ENCODE measurements at places on chromosomes 6 and 20.

- no peaks in the 10 kb centered on the region for H3K27me3 ChIP-seq
- H3K4me1 ChIP-seq, result no peaks in the 10 kb centered on the region
Observed at GRCh38 chr20:24833592-24833991, 115.5 kb upstream of the CST7 start.

DNA sequence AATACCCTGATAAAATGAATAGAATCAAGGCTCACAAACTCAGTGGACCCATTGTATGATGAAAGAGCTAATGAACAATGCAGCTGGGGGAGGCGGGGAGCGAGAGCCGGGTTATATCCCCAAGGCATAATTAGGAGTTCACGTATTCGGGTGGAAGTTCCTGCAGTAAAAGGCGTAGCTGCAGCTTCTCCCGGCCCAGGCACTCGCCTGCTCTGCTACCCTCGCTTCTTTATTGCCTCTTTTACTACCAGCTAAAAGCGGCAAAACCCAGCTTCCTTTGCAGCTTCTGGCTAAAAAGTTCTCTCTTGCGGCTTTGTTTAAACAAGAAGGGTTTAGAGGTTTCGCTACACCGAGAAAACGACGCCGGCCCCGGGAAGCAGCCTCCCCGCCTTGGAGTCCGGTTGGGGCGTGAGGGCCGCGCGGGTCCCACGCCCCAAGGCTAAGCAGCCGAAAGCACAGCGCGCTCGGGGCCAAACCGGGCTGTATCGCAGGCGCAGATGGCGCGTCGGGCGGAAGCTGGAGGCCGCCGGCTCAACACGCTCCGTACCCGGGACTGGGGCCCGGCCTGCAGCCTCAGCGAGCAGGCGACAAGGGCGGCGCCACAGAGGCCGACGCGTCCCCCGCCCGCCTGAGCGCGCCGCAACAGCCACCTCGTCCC lies 1.6 kb downstream of the ZBTB2 start:
- H3K36me3 ChIP-seq, result peaks cover 57% of the 10 kb centered on the region
- H3K27ac ChIP-seq, result peak overlapping the region; percentile 96
- peak overlapping the region; percentile 87 for H3K4me3 ChIP-seq
- no peaks in the 10 kb centered on the region for H3K27me3 ChIP-seq
- peaks cover 62% of the 10 kb centered on the region for H3K4me1 ChIP-seq
- no peak for DNase-seq

GRCh38 chr6:166450167-166450873 lies 67.6 kb upstream of the MPC1 start:
- DNase-seq, result no peak
- H3K4me1 ChIP-seq, result no peaks in the 10 kb centered on the region
- no peak overlapping the region for H3K4me3 ChIP-seq
- H3K27ac ChIP-seq, result no peak overlapping the region
- H3K27me3 ChIP-seq, result no peaks in the 10 kb centered on the region

GRCh38 chr20:366041-366718 lies 14.4 kb upstream of the TRIB3 start:
- H3K27me3 ChIP-seq, result no peaks in the 10 kb centered on the region
- H3K27ac ChIP-seq, result no peak overlapping the region
- H3K36me3 ChIP-seq, result no peaks in the 10 kb centered on the region
- peaks cover 34% of the 10 kb centered on the region for H3K4me1 ChIP-seq
- no peak overlapping the region for H3K4me3 ChIP-seq
- no peak for DNase-seq

DNA sequence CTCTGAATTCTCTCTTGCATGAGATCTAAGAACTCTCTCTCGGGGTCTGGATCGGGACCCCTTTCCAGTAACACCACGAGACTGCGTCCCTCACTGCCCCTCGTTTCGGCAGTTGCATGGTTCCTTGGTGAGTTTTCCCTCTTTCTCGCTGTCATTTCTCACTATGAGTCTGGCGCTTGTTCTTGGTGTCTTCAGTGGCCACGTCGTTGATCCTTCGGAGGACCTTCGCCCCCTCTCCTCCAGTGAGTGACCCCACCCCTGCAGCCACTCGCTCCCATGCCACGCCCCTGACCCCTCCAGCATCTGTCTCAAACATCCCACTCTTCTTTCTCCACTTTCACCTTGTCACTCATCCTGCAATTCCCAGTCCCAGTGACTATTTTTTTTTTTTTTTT lies 23.0 kb downstream of the SYNJ2 start:
- no peak overlapping the region for H3K27ac ChIP-seq
- H3K36me3 ChIP-seq, result peaks cover 36% of the 10 kb centered on the region
- no peak overlapping the region for H3K4me3 ChIP-seq
- H3K27me3 ChIP-seq, result no peaks in the 10 kb centered on the region

DNA sequence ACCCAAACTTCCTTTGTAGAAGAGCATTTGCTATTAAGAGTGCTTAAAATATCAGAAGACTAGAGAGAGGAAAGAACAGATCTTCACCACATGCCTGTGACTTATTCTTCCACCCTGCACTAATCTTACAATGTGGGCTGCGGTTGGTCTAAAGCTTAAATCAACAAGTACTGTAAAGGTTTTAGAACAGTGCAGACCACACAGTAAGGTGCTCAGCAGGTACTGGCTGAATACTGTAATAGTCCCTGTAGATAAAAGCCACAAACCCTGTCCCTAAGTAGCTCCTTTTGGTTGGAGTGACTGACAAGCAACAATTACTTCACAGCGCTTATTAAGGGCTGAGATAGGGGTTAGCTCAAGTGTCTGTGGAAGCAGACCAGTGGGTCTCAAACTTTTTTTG lies 972 bp upstream of the PHF3 start:
- DNase-seq, result no peak
- peaks cover 35% of the 10 kb centered on the region for H3K4me1 ChIP-seq
- peaks cover 8% of the 10 kb centered on the region for H3K36me3 ChIP-seq
- peaks cover 3% of the 10 kb centered on the region for H3K27me3 ChIP-seq
- peak overlapping the region; percentile 94 for H3K4me3 ChIP-seq

- no peak for DNase-seq
- H3K27ac ChIP-seq, result no peak overlapping the region
- H3K4me1 ChIP-seq, result no peaks in the 10 kb centered on the region
Observed at GRCh38 chr20:61739086-61739831, 326.4 kb downstream of the TAF4 start.

DNA sequence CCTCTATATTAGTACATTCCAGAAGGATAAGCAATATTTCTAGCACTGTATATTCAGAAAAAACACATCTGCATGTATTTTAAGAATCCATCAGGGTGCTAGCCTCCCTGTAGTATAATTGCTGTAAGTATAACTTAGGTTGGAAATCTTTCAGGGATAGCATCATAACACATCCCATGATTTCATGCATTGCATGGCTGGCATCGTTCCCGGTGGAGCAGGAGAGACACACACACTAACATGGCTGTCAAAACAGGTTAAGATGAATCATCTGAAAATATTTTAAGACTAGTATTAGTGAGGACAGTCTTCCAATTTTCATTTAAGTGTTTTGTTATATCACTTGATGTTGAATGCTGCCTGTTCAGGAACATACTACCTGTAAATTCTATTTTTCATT lies 32.1 kb upstream of the CENPW start:
- no peaks in the 10 kb centered on the region for H3K36me3 ChIP-seq
- H3K27ac ChIP-seq, result no peak overlapping the region
- H3K4me1 ChIP-seq, result no peaks in the 10 kb centered on the region
- no peak overlapping the region for H3K4me3 ChIP-seq
- H3K27me3 ChIP-seq, result no peaks in the 10 kb centered on the region

GRCh38 chr20:11426948-11427347 lies 490.7 kb upstream of the BTBD3 start:
- H3K27me3 ChIP-seq, result no peaks in the 10 kb centered on the region
- no peak overlapping the region for H3K27ac ChIP-seq
- no peaks in the 10 kb centered on the region for H3K4me1 ChIP-seq
- no peak overlapping the region for H3K4me3 ChIP-seq
- H3K36me3 ChIP-seq, result no peaks in the 10 kb centered on the region

- no peak overlapping the region for H3K4me3 ChIP-seq
- no peaks in the 10 kb centered on the region for H3K27me3 ChIP-seq
- no peaks in the 10 kb centered on the region for H3K36me3 ChIP-seq
- H3K4me1 ChIP-seq, result no peaks in the 10 kb centered on the region
- H3K27ac ChIP-seq, result no peak overlapping the region
- no peak for DNase-seq
Observed at GRCh38 chr6:92822222-92822621, 597.1 kb downstream of the EPHA7 start.

DNA sequence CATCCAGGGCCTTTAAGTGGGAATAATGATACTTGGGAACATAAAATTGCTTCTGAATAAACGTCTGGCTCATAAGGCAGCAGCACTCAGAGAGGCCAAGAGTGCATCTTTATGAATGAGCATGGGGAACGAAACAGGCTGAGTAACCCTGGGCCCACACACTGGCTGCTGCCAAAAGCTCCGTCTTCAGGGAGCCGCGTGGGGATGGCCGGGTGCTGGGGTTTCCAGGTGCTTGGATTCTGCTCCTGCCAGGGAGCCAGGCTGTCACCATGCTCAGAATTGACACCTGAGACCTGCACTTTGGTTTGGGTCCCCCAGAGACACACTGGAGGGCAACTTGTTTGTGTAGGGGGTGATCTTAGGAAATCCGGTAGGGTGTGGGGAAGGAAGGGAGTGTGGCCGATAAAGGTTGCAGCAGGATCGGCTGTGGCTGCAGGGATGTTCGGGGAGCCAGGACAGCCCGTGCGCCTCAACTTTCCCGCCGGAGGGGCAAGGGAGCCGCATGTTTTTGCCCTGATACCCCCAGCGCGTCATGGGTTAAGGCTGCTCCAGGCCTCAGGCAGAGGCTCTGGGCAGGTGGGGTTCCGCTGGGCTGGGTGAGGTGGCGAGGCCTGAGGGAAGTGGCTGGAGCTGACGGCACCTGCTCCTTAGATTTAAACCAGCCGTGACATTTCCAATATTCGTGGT lies 101.8 kb downstream of the YTHDF1 start:
- H3K4me1 ChIP-seq, result peaks cover 2% of the 10 kb centered on the region
- no peak overlapping the region for H3K27ac ChIP-seq
- H3K36me3 ChIP-seq, result no peaks in the 10 kb centered on the region
- no peak for DNase-seq

- no peak overlapping the region for H3K4me3 ChIP-seq
- no peaks in the 10 kb centered on the region for H3K36me3 ChIP-seq
- peaks cover 2% of the 10 kb centered on the region for H3K4me1 ChIP-seq
- H3K27ac ChIP-seq, result no peak overlapping the region
Observed at GRCh38 chr6:117985916-117986315, 78.9 kb downstream of the SLC35F1 start.

DNA sequence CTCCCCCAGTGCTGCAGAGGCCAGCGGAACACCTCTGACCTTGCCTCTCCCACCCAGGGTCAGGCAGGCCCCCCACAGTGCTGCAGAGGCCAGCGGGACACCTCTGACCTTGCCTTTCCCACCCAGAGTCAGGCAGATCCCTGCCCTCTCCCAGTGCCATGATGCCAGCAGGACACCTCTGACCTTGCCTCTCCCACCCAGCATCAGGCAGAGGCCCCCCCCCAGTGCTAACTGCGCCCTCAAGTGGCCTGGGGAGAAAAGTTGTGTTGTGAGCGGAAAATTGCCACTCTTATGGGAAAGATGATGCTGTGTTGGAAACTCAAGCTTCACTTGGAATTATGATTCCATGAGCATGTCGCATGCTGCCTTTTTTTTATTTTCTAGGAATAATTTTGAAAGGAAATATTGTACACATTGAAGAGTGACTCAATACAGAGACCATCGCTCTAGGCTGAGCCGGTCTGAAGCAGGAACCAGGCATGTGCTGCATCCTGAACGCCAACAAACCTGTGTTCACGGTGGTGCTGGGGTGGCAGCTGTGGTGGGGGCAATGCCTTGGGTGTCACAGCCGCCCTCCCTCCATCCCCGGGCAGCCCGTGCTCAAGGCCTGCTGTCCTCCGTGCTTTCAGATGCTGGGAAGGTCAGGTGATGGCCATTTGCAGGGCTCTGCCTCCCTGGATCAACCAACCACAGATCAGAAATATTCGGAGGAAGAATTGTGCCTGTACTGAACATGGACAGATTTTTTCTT lies 98.6 kb downstream of the CDH4 start:
- H3K4me3 ChIP-seq, result no peak overlapping the region
- H3K27me3 ChIP-seq, result peaks cover 11% of the 10 kb centered on the region
- no peak overlapping the region for H3K27ac ChIP-seq
- DNase-seq, result no peak

GRCh38 chr6:16322666-16323312 lies 84.4 kb downstream of the GMPR start:
- peak overlapping the region; percentile 53 for H3K4me3 ChIP-seq
- H3K27ac ChIP-seq, result peak overlapping the region; percentile 97
- H3K27me3 ChIP-seq, result no peaks in the 10 kb centered on the region
- H3K36me3 ChIP-seq, result peaks cover 33% of the 10 kb centered on the region
- peaks cover 76% of the 10 kb centered on the region for H3K4me1 ChIP-seq

DNA sequence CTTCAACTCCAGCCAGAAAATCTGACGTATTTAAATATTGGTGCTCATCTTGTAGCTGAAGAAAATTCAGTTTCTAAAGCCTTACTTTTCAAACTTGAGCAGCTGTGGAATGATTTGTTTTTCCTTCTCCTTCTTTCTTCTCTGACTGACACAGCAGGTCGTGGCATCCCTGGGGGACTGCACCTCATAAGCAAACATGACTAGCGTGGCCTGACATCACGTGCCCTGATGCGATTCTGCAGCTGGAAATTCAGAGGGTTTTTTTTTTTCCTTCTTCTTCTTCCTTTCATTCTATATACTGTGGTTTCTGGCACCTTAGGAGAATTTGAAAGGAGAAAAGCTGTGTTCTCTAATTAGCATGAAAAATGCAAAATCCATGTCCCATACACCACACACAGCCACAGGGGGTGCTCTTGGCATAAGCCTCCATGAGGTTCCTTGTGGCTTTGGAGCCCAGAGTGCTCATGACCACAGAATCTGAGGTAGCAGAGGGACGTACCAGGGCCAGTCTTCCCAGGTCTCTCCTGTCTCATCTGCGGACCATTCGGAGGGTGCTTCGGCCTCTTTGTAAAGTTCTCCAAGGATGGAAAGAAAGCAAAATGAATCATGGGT lies 258.5 kb upstream of the CDH4 start:
- H3K4me1 ChIP-seq, result no peaks in the 10 kb centered on the region
- H3K4me3 ChIP-seq, result no peak overlapping the region
- no peaks in the 10 kb centered on the region for H3K36me3 ChIP-seq
- H3K27me3 ChIP-seq, result peaks cover 2% of the 10 kb centered on the region
- DNase-seq, result no peak
